ENCODE measurements at places on chromosomes 2 and 18.

DNA sequence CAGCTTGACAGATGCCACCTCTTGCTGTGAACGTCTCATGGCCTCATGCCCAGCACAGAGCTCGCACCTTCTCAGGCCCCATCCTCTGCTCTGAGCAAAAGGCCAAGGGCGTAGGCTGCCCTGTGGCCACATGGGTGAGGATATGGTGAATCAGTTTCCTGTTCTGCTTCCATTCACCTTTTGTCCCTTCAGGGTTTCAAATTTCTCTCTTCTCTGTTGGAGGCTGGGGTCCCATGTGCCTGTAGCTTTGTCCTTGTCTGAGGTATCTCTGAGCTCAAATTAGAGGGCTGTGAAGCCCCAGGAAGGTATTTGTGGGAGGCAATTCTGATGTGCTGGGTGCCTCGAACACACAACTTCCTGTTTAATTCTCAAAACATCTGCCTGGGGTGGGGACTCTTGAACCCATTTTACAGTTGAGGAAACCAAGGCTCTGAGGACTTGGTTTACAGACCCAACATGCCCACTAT is 29.0 kb downstream of the ZAP70 start:
- DNase-seq = peak; percentile 46

DNA sequence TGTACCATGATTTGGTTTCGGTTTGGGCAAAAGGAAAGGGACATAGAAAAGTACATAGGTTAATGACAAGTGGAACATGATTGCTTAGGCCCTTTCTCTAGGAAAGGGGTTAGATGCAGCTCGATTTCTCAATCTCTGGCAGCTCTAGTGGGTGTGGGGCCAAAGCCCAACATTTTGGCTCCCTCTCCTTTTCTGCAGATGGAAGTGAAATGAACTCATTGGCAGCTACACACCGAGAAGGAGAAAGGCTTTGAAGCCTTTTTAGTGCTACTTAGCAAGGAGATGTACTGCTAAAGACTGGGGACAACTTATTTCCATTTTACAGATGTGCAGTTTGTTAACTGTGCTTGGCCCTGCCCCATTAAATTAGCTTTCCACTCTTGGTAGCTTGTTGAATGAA is 93.8 kb downstream of the LYPD6B start:
- no peak for DNase-seq

DNA sequence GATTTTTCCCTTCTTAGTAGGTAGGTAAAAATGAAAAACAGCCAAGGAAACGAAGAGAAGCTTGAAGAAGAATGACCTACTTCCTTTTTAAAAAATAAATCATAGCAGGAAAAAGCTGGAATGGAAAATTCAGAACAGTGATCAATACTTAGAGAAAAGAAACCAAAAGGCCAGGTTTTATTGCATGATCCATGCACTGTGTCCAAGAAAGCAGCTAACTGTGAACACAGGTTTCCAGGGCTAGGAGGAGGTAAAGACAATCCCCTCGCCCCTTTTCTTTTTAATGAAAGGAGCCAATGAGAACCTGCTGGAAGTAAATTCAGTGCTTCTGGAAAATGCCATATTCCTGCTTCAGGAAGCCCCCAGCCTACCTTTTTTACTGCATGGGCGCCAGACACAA is 47.2 kb downstream of the BOD1L2 start:
- DNase-seq = no peak

DNA sequence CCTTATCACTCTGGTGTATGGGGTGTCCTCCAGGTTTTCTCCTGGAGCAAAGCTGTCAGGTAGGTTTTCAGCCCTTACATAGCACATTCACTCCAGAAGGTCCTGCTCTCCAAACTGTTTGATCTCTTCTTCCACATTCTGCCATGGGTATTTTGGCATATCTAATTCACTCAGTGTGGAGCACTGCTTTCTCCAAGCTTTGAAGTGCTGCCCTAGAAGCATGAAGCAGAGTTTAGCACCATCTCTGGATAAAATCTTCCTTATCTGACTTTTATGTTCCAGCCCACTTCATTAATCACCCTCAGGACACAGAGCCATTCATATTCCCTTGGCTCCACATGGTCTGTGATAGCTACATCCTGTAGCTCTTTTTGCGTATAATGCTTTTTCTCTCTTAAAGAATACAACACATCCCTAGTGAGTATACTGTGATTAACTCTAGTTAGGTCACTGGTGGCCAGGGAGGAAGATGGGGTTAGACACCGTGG is 56.7 kb upstream of the ARHGAP28 start:
- DNase-seq = no peak

DNA sequence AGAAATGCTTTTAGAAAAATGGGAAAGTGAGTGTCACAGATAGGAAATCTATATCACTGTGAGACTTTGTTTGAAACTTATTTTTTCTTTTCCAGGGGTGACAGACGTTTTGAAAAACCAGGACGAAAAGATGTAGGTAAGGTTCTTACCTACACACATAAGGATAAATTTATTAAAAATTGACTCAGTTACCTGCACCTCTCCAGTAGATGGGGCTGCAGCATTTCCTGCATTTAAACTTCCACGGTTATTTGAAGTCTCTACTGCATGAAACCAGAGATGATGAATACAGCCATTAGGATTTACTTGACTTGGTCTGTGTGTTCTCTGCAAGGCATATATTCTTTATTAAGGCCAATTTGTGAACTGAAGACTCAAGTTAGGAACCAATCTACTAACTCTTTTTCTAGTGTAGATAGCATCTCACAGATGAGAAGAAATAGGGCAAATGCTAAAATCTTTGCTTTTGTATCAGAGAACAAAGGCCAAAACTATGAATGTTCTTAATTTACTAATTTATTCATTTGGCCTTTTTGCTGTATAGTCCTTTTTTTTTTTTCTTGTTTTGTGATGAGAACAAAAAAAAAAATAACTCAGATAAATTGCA is 15.0 kb downstream of the KCNJ13 start:
- peak; percentile 21 for DNase-seq

DNA sequence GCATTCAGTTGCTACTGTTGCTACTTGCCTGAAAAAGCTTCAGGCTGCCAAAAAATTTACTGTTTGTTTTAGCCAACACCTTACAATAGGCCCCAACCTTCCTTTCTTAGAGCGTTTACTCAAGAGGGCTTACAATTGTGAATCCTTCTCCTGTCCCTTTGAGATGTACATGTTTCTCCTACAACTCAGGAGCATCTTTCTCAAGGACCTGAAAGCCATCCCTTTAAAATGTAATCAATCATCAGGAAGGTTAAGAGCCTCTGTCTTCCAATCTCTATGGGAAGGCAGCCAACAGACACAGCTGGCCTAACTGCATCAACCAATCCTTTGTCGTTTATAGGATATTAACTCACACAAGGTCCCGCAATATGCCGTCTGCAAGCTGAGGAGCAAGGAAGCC is 3.4 kb upstream of the IER3IP1 start:
- no peak for DNase-seq

GRCh38 chr2:186381573-186381972 is 104.5 kb upstream of the ZC3H15 start:
- DNase-seq = no peak

DNA sequence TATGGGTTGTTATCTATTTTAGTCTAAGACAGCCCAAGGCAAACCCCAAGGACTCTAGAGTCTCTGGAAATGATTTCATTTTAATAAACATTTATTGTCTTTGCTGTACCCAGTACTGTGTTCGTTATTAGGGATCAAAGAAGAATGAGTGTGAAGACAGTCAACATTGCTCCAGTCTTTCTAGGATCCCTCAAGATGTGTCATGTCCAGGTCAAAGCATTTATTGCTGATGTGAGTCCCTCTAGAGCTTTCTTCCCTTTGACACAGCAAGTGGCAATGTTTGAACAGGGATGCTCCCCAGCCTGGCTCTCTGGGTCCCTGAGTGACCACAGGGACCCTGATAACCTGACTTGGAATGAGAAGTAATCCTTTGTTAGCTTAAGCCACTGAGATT is 123.1 kb upstream of the STK17B start:
- DNase-seq = no peak

DNA sequence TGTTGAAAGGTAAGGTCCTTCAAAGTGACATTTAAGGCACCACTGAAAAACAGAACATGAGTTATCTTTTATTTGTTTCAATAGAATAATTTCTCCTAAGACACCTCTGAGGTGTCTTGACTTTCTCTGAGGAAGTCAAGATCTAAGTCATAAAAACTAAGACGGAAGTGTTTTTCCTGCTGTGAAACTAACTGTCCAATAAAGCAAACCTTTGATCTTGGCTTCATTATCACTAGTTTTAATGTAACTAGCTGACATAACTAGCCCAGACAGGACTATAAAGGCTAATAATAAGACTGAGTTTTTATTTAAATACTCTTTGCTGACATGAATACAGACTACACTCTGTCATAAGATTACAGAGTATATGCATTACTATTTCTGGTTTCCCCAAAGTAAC is 36.6 kb downstream of the INO80D start:
- no peak for DNase-seq

DNA sequence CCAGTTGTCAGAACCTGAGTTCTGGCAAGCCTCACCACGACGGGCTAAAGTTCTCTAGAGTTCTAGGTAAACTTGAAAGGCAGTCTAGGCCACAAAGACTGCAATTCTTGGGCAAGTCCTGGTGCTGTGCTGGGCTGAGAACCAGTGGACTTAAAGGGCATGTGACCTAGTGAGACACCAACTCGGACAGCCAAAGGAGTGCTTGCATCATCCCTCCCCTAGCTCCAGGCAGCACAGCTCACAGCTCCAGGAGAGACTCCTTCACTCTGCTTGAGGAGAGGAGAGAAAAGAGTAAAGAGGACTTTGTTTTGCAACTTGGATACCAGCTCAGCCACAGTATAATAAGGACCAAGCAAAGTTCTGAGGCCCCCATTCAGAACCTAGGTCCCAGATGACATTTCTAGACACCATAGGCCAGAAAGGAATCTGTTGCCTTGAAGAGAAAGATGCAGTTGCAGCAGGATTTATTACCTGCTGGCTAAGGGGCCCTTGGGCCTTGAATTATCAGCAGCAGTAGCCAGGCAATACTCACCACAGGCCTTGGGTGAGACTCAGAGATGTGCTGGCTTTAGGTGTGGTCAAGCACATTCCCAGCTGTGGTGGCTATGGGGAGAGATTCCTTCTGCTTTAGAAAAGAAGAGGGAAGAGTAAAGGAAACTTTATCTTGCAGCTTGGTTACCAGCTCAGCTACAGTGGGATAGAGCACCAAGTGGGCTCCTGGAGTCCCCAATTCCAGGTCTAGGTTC is 51.8 kb downstream of the UPP2 start:
- DNase-seq = no peak

- no peak for DNase-seq
Observed at GRCh38 chr2:185891403-185891802, 152.8 kb downstream of the FSIP2 start.

DNA sequence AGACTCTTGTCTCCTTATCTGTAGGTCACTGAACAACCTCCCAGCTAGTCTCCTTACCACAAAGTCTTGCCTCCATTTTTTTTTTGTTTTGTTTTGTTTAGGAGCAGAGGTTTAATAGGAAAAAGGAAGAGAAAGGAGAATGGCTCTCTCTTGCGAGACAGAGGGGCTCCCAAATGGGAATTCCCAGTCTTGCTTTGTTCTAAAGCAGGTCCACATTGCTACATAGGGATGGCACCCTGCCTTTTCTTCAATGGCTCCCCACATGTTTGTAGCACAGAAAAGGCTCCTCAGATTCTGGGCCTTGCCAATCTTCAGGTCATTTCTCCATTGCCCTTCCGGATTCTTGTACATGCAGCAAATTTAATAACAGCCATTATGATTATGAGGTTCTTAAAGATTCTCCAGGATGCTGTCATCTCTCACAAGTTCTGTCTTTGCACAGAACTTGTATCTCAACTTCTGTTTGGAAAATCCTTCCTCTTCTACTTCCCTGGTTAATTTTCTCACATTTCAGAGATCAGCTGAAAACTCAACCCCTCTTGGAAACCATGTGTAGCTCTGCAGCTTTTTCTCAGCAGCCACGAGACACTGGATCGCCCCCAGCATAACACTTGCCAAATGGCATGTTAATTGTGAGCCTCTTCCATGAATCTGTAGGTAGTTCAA is 23.6 kb downstream of the IL1F10 start:
- DNase-seq = no peak

- DNase-seq = no peak
Observed at GRCh38 chr2:194015751-194016150, 1641.3 kb upstream of the SLC39A10 start.

DNA sequence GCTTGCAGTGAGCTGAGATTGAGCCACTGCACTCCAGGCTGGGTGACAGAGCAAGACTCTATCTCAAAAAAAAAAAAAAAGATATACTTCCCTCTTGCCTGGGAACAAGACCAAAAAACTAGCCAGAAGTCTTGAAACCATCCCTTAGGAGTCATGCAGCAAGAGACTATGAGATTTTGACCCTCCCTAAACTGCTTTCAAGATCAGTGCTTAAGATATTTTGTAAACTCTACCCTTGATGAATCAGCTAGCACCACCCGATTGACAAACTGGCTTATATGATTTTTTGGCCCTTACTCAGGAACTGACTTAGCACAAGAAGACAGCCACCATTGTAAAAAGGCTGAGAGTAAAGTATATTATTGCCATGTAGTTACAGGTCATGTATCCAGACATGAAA is 3.8 kb downstream of the SULT1C3 start:
- no peak for DNase-seq

DNA sequence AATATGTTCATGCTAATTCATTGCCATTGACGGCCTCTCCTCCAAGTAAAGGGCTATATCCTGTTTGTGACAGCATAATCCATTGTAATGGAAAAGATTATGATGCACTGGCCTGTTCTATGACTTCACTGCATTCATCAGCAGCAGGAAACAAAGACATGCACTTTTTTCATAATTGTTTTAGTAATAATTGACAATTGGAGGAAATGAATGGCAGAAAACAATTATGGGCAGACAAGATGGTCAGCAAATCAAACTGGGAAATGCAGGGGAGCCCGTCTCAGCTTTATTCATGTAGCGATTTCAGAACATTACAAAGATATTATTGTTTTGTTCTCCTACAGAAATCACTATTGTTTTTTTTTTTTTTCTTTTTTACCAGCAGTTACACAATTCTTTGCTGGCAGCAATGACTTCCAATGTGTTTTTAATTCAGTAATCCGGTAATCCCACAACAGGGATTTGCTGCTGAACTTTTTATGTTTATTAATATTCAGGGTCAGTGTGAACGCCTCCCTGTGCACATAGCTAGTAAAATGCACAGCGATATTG is 33.8 kb upstream of the RASGRP3 start:
- DNase-seq = no peak

DNA sequence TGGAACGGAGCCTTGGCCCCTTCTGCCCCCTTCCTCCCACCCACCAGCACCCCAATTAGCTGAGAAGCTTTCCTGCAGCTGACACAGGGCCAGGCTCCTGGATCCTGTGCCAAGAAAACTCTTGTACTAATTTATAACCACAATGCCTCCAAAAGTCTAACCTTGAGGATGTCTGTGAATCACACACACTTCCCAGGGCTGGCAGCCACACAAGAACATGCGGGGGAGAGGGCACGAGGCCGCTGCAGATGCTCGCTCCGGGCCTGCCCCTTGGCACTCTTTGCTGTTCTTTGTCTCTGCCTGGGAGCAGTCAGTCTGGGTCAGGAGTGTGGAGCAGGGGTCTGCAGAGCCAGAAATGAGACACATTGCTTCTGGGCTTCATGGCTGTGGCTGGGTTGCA is 62.7 kb upstream of the KIF5C start:
- DNase-seq = no peak
